ENCODE measurements at places on chromosomes 11 and 22.

GRCh38 chr22:48631288-48631863 is 1196.3 kb downstream of the BRD1 start:
- no peak for DNase-seq

- DNase-seq: peak; percentile 68
Measured at GRCh38 chr11:128519338-128519737, 68.0 kb downstream of the ETS1 start.

- DNase-seq: no peak
Measured at GRCh38 chr11:117219995-117220394, 11.9 kb downstream of the PCSK7 start.

- no peak for DNase-seq
Measured at GRCh38 chr11:113407163-113407562, 19.6 kb downstream of the ANKK1 start.

DNA sequence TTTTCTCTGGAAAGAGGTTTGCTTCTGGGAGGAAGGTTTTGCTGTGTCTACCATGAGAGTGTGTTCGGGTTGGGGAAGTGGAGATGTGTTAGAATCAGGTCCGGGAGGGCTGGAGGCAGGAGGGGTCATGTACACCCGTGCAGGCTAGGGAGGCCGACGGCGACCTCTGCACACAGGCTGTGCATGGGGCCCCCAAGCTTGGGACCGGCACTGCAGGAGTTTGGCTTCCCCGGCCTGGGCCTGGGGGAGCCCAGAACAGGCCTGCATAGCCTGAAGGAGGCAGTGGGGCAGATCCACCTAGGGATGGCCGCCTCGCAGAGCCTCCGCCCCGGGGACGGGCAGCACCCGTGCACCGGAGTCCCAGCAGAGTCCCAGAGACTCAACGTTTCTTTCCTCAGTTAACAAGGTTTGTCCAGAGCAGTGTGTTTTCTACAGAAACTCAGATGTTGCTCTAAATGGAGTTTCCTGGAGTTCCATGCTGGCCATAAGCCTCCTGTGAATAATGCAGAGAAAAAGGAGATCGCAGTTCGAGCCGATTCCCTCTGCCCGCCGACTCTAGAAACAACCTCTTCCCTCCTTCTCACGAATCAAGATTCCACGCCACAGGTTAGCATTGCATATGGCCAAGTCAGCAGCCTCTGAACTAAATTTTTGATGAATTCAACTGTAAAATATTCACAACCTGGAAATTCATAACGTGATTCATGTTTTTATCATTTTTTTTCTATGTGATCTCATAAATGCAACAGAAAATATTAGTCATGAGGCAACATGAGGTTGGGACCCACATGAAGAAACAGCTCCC is 427.3 kb downstream of the BRD1 start:
- no peak for DNase-seq

- no peak for DNase-seq
Measured at GRCh38 chr22:30054764-30055069, 25.5 kb upstream of the HORMAD2 start.

- no peak for DNase-seq
Measured at GRCh38 chr22:43698403-43698802, 113.7 kb downstream of the EFCAB6 start.

DNA sequence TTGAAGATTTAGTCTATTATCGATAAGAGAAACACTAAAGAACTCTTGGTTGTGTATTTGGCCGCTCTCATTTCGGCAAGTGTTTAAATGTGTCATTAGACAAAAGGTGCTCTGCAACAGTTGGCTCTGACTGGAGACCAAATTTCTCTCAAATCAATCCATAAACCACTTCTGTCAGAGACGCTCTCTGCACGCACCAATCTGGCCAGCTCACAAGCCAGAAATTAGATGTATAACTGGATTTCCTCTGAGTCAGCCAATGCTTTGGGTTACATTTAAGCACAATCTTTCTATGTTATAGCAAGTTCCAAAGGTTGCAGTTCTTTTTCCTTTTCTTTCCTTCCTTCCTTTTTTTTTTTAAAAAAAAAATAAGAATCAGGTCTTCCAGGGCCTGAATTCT is 17.6 kb upstream of the PARVA start:
- no peak for DNase-seq

DNA sequence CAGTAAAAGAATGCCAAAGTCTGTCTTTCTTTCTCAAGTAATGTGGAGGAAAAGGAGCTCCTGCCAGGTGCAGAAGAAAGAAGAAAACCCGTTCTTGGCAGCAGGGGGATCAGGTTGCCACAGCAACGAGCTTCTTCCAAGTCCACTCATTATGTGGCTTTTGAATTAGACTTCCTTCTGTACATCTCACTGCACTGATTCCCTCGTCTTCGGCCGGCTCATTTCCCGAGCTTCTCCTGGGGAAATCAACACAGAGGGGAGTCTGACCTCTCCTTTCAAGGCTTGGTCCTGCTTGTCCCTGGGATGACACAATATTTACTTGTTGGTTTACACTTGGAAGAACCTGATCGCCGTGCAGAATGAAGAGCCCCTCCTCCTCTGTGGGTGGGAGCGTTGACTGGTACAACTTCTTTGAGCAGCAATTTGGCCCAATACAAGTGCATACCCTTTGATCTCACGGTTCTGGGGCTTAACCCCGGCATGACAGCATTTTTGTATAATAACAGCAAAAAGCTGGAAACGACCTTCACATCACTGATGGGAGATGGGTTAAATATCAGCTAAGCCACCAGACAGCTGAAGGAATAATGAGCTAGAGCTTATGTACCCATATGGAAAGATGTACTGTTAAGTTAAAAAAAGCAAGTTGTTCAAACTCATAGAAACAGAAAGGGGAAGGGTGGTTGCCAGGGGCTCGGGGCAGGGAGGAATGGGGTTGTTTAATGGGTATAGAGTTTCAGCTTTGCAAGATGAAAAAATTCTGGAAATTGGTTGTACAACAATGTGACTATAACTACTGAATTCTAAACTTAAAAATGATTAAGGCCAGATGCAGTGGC is 35.4 kb downstream of the MCHR1 start:
- DNase-seq: peak; percentile 34

- peak; percentile 2 for DNase-seq
Measured at GRCh38 chr11:114219559-114220349, 76.4 kb upstream of the NNMT start.

DNA sequence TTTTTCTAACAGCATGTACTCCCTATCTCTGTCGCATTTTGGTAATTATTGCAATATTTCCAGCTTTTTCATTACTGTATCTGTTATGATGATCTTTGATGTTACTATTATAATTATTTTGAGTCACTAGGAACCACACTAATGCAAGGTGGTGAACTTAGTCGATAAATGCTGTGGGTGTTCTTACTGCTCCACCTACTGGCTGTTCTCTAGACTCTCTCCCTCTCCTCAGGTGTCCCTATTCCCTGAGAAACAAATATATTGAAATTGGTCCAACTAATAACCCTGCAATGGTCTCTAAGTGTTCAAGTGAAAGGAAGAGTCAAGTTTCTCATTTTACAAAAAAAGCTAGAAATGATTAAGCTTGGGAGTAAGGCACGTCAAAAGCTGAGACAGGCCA is 10.5 kb downstream of the ARL14EP start:
- DNase-seq: peak; percentile 7

GRCh38 chr11:43830928-43831440 is 49.6 kb upstream of the ALKBH3 start:
- DNase-seq: peak; percentile 99

GRCh38 chr11:7165911-7166310 is 77.1 kb downstream of the RBMXL2 start:
- DNase-seq: no peak

DNA sequence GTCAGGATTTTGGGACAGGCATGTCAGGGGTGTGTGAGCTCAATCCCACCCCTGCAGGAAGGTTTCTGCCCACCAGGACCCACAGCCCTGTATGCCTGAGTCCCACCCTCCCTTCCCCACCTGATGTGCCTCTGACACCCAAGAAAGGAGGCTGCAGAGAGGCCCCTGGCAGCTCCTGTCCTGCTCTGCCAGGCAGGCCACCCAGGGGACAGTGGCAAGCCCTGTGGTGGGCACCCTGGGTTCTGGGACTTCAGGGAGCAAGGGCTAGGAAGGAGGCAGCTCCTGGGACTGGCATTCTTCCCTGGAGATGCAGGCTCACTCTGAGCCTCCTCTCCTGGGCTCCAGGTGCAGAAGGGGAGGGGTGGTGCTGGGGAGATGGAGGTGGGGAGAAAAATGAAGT is 234.5 kb upstream of the B3GAT1 start:
- no peak for DNase-seq

DNA sequence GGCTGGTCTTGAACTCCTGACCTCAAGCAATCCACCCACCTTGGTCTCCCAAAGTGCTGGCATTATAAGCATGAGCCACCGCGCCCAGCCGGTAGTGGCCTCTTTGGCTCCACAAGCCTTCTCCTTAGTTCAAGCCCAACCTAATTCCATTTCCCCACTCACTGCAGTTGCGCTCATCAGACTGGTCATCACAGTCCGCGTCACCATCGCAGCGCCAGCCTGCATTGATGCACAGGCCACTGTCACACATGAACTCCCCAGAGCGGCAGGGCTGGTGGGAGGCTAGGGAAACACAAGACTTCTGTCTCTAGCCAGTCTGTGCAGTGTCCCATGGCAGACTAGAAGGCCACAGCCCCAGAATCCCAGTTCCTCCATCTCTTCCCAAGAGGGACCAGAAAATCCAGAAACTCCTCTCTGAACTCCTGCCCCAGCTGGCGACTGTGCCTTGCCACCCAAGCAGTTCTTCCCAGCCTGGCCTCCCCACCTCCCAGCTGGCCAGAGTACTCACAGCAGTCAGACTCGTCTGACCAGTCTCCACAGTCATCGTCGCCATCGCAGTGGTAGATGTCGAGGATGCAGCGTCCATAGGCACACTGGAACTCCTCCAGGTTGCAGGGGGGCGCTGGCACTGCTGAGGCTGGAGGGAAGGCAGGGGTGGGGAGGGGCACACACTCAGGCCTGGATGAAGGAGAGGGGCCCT is 19.8 kb downstream of the LRP4 start:
- no peak for DNase-seq

DNA sequence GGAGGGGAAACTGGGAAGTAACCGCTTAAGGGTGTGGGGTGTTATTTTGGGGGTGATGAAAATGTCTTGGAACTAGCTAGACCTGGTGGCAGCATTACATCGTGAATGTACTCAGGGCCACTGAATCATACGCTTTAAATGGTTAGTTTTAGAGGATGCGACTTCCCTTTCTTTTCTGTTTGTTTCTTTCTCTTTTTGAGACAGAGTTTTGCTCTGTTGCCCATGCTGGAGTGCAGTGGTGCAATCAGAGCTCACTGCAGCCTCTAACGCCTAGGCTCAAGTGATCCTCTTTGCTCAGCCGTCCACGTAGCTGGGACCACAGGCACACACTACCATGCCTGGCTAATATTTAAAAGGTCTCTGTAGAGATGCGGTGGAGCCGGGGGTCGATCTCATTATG is 5.6 kb upstream of the MIAT start:
- DNase-seq: no peak

DNA sequence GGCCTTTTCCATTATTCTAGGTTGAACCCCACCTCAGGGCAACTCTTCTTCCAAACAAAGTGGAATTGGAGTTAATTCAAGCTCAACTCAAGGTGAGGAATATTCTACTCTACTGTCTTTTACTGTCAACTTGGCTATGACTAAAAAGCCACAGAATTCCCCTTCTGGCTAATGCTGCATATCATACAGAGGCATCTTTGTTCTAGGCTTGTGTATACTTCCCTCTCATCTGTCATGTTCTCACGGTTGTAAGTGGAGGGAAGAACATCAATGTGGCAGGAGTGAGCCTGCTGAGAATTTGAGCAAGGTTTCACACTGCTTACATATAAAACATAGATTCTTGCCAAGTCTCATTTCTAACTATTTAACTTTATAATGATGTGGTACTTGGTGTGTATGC is 921.4 kb upstream of the CNTN5 start:
- DNase-seq: no peak

DNA sequence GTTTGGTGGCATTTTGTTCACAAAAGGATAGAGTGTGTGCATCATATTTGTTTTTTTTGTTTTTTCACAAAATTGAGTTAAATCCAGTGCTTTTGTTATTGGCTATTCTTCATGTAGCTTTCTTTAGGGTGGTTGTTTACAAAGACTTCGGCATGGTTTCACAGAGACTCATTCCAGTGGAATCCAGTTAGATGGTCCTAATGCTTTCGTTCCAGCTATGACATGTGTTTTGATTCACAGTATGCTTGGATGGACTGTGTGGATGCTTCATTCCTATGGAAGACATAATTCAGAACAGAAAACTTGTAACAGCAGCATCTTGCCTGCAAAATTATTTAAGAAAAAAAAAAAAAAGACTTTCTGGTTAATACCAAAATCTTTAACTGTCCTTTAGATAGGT is 97.9 kb downstream of the PDHX start:
- no peak for DNase-seq

GRCh38 chr11:120547811-120548681 is 36.5 kb downstream of the GRIK4 start:
- peak; percentile 89 for DNase-seq

DNA sequence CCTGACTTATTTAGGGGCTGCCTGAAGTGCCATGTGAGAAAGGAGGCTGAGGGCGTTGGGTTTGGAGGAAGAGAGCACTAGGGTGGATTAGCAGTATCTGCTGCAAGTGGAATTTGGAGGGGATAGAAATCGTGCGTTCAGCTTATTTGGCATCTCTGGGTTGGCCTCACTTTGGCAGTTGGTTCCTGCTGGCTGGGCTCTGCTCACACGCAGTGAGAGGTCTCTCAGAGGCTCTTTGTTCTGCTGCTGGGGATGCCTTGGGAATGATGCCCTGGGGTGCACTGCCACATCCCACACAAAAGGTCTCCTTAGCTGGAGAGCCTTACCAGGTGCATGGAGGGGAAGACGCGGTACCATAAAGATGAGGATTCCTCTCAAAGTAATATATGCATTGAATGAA is 17.7 kb upstream of the MICAL2 start:
- DNase-seq: no peak

- DNase-seq: peak; percentile 26
Measured at GRCh38 chr11:10348650-10349280, 43.9 kb downstream of the ADM start.

DNA sequence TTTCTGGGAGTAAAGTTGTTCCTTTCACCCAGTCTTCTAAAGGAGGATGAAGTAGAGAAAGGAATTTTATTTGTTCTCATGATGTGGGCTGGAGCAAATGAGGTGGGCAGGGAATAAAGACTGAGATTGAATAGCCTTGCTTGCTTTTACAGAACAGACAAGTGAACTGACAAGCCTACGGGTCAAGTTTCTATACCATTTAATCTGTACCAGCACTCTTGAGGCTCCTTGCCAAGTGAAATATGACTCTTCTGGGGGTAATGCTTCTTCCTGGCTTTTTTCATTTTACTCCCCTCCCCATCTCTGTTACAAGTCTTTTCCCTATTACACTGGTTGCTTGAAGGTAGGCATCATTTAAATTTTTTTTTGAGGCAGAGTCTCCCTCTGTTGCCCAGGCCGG is 54.8 kb downstream of the CSTPP1 start:
- no peak for DNase-seq

DNA sequence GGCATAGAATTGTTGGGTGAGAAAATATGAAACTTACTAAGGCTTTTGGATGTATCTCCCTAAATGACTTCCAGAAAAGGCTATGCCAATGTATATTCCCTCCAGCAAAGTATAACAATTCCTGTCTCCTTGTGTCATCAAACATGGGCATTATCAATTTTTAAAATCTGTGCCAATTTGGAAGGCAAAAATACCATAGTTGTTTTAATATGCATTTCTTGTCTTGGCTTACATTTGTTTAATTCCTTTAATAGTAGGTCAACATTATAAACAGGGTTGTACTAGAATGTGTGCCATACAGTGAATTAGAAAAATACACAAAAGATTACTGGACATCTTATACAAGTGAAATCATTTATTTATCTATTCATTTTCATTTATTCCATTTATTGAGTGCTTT is 41.6 kb downstream of the DCUN1D5 start:
- DNase-seq: no peak

Data from ACHN (cell line).